ENCODE measurements at places on chromosomes 16 and 17.
A peak's percentile ranks its signal among the peaks of the same experiment; 100 is the strongest.

GRCh38 chr17:50798424-50799288 is 31.3 kb upstream of the ANKRD40CL start:
- peak; percentile 86 for DNase-seq

DNA sequence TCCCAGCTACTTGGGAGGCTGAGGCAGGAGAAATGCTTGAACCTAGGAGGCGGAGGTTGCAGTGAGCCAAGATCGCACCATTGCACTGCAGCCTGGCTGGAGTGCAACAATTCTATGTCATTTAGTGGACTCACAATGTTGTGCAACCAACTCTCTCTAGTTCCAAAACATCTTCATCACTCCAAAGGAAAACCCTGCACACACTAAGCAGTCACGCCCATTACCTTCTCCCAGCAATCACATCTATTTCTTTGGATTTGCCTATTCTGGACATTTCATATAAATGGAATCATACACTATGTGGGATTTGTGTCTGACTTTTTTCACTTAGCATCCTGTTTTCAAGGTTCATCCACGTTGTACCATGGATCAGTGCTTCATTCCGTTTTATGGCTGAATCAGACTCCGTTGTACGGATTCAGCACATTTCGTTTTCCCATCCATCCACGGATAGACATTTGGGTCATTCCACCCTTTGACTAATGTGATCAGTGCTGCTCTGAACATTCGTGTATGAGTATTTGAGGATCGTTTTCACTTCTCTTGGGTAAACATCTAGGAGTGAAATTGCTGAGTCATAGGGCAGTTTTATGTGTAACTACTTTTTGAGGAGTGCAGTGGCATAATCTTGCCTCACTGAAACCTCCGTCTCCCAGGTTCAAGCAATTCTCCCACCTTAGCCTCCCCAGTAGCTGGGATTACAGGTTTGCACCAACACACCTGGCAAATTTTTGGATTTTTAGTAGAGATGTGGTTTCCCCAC is 45.4 kb upstream of the EMP2 start:
- peak; percentile 68 for DNase-seq

DNA sequence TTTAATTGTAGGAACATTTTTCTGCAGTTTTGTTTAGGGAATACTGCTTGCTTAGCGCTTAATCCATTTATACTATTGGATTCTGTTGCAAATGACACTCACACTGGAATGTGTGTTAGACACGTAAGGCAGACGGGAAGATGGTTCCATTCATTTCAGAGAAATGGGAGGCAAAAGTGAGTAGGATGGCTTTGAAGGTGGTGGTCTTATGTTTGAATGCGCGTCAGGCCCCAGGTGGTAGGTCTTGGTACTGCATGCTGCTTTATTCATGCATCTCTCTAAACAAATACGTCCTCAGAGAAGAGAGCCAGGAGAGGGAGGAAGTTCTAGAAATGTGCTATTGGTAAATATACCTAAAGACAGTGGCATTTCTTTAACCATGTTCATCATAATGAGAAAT is 997.6 kb upstream of the RBFOX1 start:
- no peak for DNase-seq

DNA sequence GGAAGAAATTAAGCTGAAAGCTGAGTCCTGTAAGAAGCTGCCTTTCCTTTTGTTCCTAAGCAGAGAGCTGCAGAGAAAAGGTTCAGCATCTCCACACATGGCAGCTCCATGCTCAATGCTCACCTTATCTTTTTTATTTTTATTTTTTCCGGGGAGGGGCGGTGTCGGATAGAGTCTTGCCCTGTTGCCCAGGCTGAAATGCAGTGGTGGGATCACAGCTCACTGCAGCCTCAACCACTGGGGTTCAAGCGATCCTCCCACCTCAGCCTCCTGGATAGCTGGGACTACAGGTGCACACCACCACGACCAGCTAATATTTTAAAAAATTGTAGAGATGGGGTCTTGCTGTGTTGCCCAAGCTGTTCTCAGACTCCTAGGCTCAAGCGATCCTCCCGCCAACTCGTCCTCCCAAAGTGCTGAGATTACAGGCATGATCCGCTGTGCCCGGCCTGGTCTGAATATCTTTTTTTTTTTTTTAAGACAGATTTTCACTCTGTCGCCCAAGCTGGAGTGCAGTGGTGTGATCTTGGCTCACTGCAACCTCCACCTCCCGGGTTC is 28.3 kb upstream of the CIBAR2 start:
- DNase-seq, result no peak

GRCh38 chr17:42946812-42947211 is 17.4 kb downstream of the AARSD1 start:
- no peak for DNase-seq

DNA sequence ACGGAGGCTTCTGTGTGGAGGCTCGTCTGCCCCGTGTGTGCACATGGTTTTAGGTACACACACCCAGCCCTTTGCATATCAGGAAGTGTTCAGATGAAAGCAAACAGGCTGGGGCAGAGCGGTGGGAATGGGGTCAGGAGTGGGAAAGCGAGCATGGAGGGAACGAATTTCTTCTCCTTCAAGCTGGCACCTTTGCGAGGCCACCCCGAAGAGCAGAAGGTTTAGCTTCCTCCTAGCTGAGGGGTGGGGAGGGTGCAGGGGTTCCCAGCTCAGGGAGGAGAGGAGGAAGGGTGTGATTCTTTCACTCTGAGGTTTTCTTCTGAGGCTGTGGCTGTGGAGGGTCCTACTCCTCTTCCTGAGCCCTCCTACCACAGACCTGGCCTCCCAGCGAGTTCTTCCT is 83.6 kb downstream of the ABR start:
- DNase-seq, result no peak

DNA sequence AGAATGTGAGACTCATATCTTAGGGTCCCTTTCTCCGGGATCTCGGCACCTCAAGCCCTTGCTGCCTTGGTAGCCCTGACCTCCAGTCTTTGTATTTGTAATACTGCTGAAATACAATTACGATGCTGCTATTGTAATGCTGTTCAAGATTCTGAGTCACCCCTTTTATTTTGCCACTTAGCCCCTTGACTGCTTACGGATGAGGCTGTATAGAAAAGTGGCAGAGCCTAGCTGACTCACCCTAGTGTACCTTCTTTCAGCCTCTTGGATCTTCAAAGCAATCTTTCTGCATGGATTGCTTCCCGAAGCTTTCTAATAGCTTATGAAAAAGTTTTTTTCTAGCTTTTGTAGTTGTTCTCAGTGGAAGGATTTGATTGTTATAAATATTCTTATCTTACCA is 187.9 kb downstream of the KCNJ2 start:
- peak; percentile 5 for DNase-seq

DNA sequence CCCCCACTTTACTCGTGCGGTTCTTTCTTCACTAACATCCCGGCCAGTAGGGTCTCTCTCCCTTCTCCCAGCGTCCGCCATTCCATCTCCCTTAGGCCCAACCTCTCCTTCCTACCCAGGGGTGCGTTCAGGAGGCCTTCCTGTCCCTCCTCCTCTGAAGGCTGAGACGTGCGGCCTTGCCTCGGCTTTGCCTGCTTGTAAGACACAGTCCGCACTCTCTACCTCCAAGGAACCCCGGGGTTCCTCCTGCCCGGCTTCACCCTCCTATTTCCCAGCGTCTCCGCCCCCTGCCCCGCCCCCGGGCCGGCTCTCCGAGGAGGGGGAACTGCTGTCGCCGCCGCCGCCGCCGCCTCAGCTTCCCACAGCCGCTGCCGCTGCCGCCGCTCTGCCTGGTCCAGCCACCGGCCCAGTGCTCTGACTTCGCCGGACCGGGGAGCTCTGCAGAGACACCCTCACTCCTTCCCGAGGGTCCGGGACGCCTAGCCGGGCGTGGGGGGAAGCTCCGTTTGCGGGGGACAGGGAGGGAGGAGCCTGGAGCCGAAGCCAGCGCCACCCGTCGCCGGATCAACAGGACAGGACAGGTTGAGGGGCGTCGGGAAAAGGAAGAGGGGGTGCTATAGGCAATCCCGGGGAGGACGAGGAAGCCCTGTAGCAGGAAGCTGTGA is 1.2 kb upstream of the FGF11 start:
- DNase-seq, result no peak

GRCh38 chr17:1710807-1711553 is 803 bp upstream of the TLCD2 start:
- DNase-seq, result no peak

DNA sequence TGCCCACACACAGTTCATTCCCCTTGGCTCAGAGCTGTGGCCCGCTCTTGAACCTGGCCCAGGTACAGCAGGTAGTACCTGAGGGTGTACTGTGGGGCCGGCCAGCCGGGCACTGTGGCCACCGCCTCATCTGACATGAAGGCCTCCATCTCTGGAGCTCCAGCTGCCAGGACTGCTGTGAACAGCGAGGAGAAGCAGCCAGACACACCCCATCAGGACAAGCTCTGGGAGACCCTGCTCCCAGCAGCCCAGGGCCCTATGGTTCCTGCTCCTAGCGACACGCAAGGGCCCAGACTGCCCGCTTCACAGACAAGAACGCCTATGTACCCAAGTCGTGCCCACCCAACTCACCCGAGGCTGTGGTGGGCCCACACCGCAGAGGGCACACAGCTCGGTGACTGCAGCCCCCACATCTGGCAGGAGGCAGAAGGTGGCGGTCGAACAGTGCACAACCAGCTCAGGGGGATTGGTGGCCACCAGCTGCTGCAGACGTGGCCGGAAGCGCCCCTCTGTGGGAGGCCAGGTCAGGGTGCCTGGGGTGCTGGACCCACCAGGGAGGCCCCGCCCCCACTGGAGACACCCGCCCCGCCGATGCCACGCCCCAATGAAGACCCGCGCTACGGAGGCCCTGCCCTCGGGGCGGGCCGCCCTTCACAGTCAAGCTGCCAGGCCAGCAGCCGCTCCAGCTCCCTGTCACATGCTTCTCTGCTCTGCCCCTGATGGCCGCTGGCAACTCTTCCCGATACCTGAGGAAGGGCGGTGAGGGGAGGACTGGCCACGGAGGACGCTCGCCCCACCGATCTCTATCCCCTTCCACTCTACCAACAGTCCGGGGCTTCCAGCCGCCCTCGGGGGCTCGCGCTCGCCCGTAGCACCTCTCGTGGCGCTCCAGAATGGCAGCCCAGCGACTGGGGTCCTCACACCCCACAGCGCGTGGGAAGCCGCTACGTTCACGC is 1.1 kb upstream of the STUB1 start:
- DNase-seq, result no peak

- DNase-seq, result no peak
Observed at GRCh38 chr17:33285413-33285812, 7.7 kb downstream of the ASIC2 start.

DNA sequence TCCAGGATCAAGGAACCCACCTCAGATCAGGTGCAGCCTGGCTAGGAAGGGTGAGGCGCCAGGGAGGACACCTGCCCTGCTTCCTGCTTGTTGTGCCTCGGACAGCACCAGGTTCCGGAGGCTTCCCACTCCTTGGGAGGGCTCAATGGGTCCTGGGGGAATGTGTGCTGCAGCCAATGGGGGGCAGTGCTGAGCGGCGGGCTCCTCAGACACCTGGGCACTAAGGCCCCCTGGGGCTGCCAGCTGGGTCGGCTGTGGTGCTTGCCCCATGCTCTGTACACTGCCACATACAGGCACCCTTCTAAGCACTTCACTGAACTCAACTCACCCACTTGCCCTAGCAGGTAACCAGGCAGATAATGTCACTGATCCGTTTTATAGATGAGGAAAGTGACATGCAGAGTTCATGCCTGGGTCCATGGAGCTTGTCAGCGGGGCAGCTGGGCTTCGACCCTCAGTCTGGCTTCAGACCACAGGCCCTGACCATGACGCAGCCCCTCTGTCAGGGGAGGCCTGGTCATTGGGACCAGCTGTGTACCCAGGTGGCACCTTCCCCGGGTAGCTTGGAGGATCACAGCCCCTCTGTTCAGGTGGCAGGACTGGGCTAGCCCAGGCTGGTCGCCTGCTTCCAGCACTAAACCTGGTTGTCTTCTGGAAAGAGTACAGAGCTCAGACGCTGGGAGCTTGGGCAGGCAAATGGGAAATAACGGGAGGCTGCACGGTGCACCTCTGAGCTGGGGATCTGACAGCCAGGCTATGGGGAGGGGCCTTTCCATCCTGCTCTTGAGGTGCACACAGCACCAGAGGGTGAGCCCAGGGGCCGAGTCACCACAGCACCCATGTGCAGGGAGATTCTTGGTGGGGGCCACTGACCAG is 8.2 kb downstream of the FN3K start:
- no peak for DNase-seq

GRCh38 chr17:22704674-22705073 is 1012.4 kb downstream of the KCNJ18 start:
- DNase-seq, result no peak

DNA sequence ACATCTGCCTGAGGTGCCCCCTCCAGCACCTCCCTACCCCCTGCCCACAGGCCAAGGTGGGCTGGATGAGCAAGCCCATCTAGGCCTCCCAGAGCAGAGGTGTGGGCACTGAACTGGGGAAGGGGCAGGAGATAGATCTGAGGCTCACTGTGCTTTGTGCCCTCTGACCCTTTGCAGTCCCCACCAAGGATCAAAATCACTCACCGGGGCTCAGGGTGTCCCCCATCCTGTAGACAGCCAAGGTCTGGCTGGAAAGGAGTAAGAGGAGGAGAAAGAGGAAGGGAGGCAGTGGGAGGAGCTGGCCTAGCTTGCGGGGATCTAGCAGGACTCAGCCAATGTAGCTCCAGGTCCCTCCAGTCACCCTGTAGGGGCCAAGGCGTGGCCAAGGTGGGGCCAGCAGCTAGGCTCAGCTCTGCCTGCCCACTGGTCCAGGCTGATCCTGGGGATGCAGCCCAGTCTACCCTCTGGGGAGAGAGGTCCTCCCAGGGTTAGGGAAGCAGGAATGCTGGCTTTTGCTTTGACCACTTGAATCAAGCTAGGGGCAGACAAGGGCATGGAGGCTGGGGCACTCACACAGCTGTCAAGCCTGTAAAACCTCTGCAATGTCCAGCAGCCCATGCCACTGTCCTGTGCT is 1.8 kb downstream of the SLC12A4 start:
- DNase-seq, result peak; percentile 57

DNA sequence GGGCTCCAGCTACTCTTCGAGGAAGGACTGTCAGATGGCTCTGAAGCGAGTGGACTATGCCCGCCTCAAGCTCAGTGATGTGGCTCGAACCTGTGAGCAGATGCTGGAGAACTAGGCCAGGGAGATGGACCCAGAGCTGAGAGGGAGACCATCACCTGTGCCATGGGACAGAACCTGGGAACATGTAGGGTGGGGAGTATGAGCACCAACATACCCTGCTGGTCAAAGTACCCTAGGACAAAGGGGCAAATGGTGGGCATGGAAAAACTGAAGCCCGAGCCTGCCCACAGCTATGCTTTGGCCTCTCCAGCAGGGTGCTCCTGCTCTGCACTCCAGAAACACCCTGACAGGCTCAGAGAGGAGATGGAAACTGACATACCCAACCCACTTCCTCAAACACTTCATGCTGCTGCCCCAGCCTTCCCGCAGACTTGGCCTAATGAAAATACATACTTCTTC is 1.9 kb downstream of the MED11 start:
- DNase-seq, result no peak

DNA sequence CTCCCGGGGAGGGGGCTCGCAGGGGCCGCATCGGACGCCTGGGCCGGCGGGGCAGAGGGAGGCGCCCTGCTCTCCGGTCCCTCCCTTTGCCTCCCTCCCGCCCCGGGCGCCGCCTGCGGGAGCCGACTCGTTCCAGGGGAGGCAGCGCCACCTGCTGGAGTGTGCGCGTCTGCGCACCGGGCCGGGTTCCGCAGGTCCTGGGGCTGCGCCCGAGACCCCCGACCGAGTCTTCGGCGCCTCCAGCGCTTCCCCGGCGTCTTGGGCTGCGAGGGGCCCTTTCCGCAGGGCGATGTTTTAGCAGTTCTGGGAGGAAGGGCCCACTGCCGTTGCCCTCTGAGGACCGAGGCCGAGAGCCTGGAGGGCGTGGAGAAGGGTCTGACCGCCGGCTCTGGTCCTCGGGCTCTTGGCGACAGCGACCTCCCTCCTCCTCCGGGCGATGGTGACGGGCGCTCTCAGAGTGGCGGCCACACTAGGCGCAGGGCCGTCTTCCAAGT is 106.3 kb downstream of the SEC14L1 start:
- peak; percentile 76 for DNase-seq
